ENCODE measurements at places on chromosomes 2 and 18. TPM values are rescaled to one million over a fixed set of nuclear protein-coding genes. Genes with fewer than 3 reads are reported as not detected.

POTEE gene
- 0.94 TPM for total RNA-seq

MRO gene
- total RNA-seq = not detected

ANKRD12 gene
- 107 TPM for total RNA-seq

PTPRN gene
- total RNA-seq = not detected

IGFBP2 gene
- 10.3 TPM for total RNA-seq

TNS1 gene
- 11.0 TPM for total RNA-seq

SP110 gene
- 188 TPM for total RNA-seq

FAM136A gene
- 33.4 TPM for total RNA-seq

KRTCAP3 gene
- 7.1 TPM for total RNA-seq

TCF7L1 gene
- total RNA-seq = not detected

FBXO36 gene
- 1.1 TPM for total RNA-seq

GALNT3 gene
- 9.0 TPM for total RNA-seq

CHRNG gene
- total RNA-seq = not detected

POTEI gene
- total RNA-seq = not detected

LYPD1 gene
- total RNA-seq = not detected

IL36B gene
- not detected for total RNA-seq

DQX1 gene
- 0.25 TPM for total RNA-seq

MAB21L4 gene
- total RNA-seq = not detected

DES gene
- not detected for total RNA-seq

RPRM gene
- total RNA-seq = not detected

PROKR1 gene
- not detected for total RNA-seq

SLC30A3 gene
- total RNA-seq = 0.23 TPM

TTN gene
- total RNA-seq = 11.6 TPM

TYMS gene
- 421 TPM for total RNA-seq

LYG1 gene
- total RNA-seq = 1.6 TPM

ONECUT2 gene
- total RNA-seq = not detected

STARD6 gene
- total RNA-seq = not detected

MARCHF4 gene
- not detected for total RNA-seq

GPR17 gene
- total RNA-seq = not detected

ZBTB7C gene
- 0.10 TPM for total RNA-seq

CNDP1 gene
- total RNA-seq = not detected

AMER3 gene
- total RNA-seq = not detected
